Stimulated activated CD4-positive, alpha-beta T cell treated with anti-CD3 and anti-CD28 coated beads, Interleukin-4, amount 100 ng/mL, for 24 hours (primary cell): ENCODE measurements at places on chromosomes 12 and 14.
A peak's percentile ranks its signal among the peaks of the same experiment; 100 is the strongest.

GRCh38 chr14:34436118-34436905 lies 25.7 kb downstream of the SPTSSA start:
- no peak for DNase-seq

DNA sequence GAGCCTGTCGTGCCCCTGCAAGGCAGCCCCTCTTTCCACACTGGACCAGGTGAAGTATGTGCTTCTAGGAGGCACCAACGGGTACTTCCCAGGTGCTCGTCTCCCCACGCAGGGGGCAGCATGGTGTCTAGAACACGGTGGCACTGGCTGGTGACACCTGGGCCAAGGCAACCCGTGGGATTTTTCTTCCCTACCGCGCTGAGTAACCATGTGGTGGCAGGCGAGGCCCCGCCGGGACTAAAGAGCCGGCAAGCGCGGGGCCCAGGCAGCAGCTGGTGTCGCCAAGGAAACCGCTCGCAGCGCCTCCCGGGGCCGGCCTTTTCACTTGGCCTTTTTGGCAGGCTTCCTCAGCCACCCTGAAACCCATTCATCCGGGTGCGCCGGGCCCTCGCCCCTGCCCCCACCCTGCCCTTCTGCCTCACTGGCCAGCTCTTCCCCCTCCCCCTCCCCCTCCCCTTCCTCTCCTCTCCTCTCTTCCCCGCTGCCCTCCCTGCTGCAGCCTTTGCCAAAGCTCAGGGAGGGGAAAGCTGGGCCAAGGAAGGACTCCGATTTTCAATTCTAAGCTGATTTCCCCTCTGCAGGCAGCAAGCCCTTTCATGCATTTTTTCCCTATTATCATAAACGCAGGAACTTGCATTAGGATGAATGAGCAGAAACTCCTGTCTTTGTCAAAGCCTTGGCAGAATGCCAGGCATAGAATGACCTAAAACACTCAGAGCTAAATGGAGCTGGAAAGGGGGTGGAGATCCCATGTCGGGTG lies 81.2 kb downstream of the IRF2BPL start:
- DNase-seq = peak; percentile 82

DNA sequence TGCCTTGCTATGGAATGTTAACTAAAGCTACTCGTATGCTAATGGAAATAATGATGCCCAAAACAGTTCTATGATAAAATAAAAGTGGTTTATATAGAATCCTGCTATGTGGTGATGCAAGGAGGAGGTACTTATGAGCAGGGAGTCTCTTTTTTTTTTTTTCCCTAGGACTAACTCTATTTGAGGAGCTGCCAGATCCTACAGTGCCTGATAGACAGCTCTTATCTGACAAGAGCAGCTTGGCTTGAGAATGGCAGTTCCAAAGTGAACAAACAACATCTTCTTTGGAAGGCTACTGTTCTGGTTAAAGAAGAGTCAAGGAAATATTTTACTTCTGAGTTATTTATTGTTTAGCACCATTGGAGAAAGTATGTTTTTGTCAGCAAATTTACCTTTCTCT lies 10.2 kb upstream of the ACSM4 start:
- DNase-seq = no peak

GRCh38 chr14:91910196-91910595 lies 37.3 kb downstream of the FBLN5 start:
- no peak for DNase-seq

- no peak for DNase-seq
These were observed 36.5 kb downstream of the LTBP2 start for GRCh38 chr14:74575507-74575906.
